ENCODE measurements at places on chromosomes 2 and 18.

DNA sequence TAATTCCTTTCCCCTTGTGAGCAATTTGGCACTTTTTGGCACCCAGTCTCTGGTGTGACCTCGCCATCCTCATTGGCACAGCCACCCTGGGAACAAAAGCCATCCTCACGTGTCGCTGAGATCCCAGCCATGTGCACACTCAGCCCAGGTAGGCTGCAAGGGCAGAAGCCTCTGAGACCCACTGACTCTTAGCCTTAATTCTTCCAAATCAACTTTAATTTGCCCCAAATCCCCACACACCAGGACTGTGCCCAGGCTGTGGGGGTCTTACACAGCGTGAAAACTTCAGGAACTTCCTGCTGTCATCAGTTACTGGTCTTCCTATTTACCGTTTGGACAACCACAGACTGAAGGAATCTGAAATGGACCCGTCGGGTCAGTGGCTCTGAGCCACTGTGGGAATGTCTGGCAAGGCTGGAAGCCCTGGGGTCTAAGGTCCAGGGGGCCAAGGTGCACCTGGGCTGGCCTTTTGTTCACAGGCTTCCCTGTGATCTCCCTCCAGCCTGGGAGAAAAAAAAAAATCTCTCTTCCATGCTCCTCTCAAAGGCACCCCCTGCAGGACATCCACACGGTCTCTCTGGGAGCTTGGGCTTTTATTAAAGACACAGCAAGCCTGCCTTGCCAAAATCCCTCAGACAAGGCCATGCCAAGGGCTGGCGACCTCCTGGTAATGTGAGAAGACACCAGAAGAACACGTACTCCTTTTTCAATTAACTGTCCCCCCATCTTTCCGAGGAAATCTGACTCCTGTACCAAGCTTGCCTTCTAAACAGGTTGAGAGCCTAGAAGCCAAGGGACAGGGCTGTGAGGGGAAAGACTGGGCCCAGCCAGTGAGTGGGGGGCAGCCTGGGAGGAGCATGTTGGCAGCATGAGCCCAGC, 42.1 kb upstream of the LAPTM4A start:
- peak; percentile 86 for DNase-seq

DNA sequence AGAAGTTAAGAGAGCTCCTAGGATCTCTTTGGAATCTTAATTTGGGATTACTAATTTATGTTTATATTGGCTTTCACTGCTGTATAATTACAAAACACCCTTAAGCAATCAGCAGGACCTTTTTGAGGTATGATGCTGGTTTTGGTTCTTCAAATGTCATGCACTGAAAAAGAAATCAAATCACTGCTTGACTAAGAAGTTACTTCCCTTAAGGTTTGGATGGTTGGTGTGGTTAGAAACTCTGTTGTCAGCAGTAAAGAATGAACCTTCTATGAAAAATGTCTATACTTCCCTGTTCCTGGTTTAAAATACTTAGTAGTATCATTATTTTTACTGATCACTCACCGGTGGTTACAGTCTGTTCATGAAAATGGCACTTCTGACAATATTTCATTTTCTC, 5.5 kb downstream of the COLEC12 start:
- DNase-seq: no peak

DNA sequence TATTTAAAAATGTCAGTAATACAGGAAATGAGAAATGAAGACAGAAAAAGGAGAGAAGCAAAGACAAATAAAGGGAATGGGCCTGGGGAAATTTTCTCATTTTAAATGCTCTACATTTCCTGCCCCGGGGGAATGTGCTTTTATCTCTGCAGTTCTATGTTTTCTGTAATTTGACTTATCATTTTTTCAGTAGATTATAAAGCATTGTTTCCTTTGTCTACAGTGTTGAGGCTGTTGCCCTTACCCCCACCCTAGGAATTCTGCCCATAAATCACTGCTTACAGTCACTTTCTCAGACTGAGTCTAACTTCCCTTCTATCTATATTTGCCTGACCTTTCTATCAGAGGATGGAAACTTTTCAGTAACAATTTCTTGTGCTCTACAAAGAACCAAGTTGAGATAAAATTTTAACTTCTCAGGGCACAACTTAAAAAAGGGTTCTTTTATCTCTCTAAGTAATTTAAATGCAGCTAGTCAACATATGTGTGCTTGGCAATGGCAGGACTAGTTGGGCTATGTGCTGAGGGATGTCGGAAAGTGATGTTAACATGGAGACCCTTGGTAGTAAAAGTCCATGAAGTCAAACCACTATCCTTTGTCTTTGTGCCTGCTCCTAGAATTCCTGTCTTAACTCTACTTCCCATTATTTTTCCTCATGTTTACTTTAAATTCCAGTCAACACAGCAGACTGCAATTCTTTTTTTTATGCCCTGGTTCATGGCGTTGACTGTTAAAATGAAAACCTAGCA, 146.5 kb upstream of the MMADHC start:
- peak; percentile 39 for DNase-seq

DNA sequence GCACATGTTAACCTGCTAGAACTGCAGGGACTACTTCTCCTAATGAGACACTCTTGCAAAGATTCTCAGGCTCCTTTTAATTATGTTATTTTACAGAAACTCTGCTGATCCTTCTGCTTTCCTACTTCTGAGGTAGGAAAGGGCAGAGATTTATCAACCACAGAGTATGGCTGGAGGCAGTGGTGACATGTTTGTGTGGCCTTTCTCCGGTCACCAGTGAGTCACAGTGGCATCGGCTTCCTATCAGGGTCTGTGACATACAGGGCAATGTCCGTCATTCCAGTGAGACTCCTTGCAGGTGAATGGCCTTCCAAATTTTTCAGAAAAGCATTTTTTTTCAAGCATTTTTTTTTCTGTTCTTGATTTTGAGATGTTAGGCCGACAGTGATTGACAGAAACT, 180.7 kb upstream of the LYPD1 start:
- DNase-seq: no peak

DNA sequence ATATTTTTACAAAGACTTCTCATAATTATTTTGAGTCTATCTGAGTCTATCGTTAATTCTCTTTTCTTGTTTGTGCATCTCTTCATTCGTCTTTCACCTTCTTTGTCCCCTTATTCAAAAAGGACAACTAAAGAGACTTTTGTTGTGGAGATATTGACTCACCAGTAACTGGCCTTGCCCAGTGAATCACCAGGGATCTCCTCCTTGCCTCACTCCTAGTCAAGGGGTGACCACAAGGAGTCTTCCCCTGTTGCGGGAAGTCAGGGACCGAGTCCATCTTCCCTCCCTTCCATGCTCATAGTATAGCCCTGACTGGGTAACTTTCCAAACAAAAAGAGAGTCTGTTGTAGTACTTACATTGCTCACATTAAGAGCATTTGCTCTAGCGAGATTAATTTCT, 158.9 kb downstream of the NEB start:
- no peak for DNase-seq

GRCh38 chr2:200618590-200619021, 32.8 kb downstream of the AOX1 start:
- DNase-seq: peak; percentile 52

- DNase-seq: no peak
Observed at GRCh38 chr2:183678908-183679307, 554.7 kb downstream of the NUP35 start.

DNA sequence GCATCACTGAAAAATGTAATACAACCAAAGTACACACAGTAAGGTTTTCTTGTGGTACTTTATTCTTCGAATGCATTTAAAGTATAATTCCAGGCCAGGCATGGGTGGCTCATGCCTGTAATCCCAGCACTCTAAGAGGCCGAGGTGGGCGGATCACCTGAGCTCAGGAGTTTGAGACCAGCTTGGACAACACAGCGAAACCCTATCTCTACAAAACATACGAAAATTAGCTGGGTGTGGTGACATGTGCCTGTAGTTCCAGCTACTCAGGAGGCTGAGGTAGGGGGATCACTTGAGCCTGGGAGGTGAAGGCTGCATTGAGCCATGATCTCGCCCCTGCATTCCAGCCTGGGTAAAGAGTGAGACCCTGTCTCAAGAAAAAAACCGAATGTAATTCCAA, 3.9 kb upstream of the TTC39C start:
- no peak for DNase-seq

DNA sequence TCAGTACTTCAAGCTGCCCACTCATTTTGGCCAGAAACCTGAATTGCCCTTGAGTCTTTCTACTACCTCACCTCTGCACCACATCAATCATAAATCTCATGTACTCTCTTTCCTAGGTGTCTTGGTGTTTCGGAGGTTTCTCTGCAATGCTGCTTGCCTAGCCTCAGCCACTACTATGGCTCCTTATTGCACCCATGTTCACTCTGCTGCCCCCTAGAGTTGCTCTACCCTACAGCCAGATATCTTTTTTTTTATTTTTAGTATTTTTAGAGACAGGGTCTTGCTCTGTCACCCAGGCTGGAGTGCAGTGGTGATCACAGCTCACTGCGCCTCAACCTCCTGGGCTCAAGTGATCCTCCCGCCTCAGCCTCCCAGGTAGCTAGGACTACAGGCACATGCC, 413.0 kb downstream of the PTPRM start:
- DNase-seq: no peak

DNA sequence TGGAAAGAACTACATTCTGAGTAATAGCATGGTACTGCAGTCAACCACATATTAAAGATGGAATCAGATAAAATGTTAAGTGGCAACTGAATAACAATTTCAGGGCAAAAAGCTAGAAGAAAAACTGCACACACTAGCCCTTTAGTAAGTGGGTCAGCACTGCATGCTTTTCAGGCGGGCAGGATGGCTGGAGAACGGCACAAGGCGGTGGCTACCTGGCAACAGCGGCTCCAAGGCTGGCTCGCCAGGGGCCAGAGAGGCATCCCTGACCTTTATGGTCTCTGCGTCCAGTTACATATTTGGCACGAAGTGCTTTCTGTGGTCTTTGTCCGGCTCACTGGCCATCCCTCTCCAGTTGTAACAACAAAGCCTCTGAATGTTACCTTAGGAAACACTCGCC, 226.7 kb downstream of the MYT1L start:
- DNase-seq: no peak

GRCh38 chr2:169330555-169331198, 31.7 kb downstream of the LRP2 start:
- DNase-seq: no peak

- peak; percentile 88 for DNase-seq
Observed at GRCh38 chr18:54776282-54776977, 51.8 kb upstream of the RAB27B start.

DNA sequence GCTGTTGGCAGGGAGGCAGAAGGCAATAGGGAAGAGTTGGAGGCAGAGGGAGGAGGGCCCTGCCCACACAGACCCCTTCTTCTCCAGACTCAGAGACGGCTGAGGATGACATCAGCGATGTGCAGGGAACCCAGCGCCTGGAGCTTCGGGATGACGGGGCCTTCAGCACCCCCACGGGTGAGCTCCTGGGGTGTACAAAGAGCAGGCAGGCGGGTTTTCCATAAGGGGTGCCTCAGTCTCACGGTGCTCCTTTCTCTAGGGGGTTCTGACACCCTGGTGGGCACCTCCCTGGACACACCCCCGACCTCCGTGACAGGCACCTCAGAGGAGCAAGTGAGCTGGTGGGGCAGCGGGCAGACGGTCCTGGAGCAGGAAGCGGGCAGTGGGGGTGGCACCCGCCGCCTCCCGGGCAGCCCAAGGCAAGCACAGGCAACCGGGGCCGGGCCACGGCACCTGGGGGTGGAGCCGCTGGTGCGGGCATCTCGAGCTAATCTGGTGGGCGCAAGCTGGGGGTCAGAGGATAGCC, 10.0 kb downstream of the SPEG start:
- DNase-seq: no peak

GRCh38 chr18:5462227-5462626, 81.6 kb downstream of the EPB41L3 start:
- DNase-seq: no peak

DNA sequence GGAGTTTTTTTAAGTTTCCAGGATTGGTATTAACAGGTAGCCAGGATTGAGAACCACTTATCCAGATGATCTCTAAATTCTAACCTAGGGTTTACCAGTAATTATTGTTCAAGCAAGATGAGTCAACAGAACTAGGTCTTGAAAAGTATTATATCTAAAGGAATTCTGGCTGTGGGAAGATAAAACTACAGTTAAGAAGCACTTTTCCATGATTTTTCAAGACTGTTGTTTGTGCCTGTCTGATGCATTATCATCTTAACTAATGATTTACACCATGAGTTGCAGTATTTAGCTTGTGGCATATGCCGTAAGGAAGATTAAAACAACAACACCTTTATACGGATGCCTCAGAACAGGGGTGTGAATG, 142.2 kb upstream of the CCDC68 start:
- DNase-seq: no peak

All from GM03348 (cell line).